ENCODE measurements at places on chromosomes 16 and 17.

- no peak for DNase-seq
Measured at GRCh38 chr17:43573579-43574321, 27.6 kb upstream of the ETV4 start.

GRCh38 chr17:15482476-15482875 lies 15.1 kb upstream of the CDRT4 start:
- DNase-seq = no peak

- peak; percentile 76 for DNase-seq
Measured at GRCh38 chr17:70168977-70169708, at the start of gene KCNJ2. Gene KCNJ2, plus strand, starts transcription at chr17:70169532. Its CDS starts 5,508 bp downstream, at chr17:70175040.

DNA sequence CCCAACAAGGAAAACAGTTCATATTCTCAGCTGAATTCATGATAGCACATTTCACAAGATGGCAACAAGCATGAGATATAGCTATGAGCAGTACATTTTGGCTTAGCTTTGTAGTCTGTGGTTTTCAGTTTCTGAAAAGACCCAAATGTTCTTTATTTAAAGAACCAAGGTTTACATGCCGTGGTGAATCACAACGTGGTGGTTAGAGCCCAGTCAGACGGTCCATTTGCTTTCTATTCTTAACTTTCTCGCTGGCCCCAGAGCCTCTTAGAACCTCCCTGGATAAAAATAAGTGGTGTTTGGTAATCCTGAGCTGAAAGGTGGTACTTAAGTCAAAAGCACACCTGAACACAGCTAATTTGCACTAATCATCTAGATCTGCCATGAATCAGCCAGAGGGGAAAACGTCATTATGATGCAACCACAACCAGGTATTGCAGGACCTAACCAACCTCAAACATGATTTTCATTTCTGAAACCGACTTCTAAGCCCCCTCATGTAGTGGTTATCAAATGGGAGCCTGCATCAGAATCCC lies 18.6 kb upstream of the HAPSTR1 start:
- DNase-seq = peak; percentile 91

DNA sequence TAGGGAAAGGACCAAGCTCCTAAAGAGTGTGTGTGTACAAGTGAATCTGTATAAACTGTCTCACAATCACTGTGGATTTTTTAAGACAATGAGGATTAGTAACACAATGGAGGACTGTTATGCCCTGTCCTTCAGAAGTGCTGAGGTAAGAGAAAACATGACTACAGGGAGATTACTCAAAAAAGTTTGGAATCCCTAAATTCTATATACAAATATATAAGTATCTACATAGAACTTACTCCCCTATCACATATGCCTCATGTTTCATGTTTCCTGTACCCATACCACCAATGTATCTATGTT lies 81.9 kb downstream of the STH start:
- DNase-seq = no peak

DNA sequence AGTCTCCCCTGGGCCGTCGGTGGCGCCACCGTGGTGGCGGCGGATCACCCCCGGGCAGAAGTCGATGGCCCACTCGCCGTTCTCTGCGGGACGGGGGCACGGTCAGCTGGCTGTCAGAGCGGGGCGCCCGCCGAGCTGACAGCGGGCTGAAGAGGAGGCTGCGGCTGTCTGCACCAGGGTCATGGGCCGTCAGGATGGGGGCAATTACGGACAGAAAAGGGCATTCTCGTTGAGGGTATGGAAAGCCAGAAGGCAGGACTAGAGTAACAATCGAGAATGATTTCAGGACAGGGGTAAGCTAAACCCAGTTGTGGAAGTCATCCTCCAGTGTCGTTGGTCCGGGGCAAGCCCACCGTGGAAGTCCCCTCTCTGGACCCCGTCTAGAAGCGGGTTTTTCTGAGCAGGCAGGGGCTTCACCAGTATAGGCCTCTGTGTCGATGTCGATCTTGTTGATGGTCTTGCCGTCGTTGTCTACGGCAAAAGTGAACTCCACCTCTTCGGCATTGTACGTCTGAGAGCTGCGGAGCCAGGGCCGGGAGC lies 1.7 kb downstream of the CHRNE start:
- no peak for DNase-seq

GRCh38 chr16:10600782-10601443 lies 20.5 kb upstream of the EMP2 start:
- peak; percentile 81 for DNase-seq

DNA sequence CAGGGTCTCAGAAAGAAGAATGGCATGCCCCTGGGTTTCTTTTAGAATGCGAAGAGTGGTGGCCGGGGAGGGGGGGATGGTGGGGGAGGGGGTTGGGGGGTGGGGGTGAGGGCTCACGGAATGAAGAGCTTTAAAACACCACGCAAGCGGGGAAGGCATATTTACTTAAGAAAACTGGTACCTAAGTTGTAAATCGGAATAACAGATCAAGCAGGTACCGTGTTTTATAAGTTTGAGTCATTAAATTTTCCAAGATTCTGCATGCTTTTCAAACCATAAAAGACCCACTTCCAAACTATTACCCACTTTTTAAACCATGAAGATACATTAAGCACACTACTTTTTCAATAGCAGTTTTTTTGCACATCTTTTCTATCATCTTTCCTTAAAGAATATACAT lies 130.2 kb downstream of the STX8 start:
- DNase-seq = no peak

GRCh38 chr17:81365148-81365600 lies 30.1 kb upstream of the BAHCC1 start:
- peak; percentile 47 for DNase-seq

DNA sequence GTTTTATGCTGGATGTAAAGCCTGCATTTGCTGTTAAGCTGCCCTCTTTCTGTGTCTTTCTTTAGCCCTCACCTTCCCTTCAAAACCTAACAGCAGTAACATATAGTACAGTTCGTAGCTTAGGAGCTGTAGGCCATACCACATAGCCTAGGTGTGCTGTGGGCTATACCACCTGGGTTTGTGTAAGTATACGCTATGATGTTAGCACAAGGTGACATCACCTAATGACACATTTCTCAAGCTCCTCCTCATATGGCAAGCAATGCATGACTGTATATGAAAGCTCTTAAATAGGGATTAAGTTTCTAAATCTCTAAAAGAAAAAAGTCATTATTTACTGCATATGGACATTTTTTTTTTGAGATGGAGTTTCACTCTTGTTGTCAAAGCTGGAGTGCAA lies 57.8 kb upstream of the TMEM97 start:
- DNase-seq = no peak

DNA sequence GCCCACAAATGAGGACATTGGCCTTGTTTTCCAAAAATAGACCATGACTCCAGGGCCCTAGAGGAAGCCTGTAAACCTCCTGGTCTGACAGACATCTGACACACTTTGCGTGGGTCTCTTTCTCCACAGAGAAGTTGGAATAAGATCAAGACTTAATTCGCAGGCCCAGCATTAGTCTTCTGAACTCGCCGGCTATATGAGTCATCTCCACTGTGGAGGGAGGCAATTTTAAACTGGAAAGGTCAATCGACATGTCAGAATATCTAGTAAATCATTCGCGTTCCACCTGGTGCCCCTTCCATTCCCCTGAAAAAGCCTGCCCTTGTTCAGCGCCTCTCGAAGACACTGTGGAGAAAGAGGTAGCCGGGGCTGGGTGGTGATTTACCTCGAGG lies 140.1 kb downstream of the CLEC16A start:
- peak; percentile 63 for DNase-seq

DNA sequence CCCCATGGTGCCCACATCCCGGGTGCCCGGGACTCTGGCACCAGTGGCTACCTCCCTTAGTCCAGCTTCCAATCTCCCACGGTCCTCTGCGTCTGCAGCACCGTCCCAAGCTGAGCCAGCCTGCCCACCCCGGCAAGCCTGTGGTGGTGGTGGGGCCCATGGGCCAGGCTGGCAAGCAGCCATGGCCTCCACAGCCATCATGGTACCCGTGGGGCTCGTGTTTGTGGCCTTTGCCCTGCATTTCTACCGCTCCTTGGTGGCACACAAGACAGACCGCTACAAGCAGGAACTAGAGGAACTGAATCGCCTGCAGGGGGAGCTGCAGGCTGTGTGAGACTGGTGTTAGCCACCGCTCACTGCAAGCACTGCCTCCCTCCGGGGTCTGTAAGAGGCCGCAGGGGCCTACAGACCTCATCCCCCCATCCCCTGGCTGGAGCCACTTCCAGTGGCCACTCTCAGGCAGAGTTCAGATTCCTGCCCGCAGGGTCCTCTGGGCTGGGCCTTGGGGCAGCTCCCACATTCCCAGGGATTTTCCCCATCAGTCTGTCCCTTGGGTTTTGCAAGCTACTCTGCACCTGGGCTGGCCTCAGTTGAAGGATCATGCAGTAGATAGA lies 3.9 kb upstream of the SETD1A start:
- DNase-seq = peak; percentile 67

- no peak for DNase-seq
Measured at GRCh38 chr16:69852815-69853214, 90.7 kb downstream of the WWP2 start.

- DNase-seq = no peak
Measured at GRCh38 chr17:57391076-57391825, 134.9 kb downstream of the MSI2 start.

- no peak for DNase-seq
Measured at GRCh38 chr17:48471817-48472410, 41.9 kb upstream of the SKAP1 start.

DNA sequence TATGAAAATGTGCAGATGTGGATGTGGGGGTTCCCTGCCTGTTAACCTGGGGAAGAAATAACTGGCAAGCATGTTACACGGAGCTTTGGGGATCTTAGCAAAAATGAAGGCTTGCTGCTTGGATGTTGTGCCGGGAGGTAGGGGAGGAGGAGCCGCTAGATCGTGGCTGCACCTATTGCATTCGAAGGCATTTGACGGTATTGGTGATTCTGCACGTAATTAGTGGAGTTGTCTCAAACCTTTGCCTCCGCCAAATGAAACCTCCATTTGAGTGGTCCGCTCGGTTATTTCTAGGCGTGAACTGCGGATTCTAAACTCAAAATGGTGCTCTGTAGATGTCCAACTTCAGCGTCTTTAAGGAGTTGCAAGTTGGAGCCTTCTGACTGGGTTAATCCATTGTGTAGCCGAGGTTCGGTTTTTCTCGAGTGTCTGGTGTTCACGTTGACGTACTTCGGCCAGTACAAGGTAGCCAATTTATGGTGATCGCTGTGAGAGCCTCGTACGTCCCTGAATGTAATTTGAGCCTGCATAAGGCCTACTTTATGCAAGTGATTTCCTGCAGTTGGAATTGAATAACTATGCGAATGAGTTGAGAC lies 1.5 kb downstream of the TNRC6C start:
- DNase-seq = no peak

GRCh38 chr17:2705888-2706795 lies 5.4 kb downstream of the CLUH start:
- no peak for DNase-seq

DNA sequence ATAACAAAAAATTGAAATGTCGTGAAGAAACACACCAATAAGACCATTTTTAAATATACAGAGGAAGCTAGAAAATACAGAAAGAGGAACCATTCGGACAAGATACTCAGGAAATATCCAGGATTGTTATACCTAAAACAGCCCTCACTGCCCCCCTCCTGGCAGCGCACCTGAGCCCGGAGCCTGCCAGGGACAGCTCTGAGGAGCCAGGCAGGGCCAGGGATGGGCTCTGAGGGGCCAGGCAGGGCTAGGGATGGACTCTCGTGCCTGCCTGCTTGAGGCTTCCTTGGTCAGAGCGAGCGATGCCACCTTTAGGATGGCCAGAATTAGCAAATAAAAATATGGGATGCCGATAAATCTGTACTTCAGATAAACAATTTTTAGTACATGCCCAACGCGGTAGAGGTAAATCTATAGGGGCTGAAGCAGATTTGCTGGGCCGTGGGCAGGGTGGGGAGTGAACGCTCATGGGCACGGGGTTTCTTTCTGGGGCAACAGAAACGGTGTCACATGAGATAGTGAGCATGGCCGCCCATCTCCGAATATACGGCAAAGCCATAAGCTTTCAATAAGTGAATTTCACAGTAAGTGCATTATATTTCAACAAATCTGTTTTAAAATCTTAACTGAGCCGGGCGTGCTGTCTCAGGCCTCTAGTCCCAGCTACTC lies 18.2 kb upstream of the CSNK1D start:
- no peak for DNase-seq

DNA sequence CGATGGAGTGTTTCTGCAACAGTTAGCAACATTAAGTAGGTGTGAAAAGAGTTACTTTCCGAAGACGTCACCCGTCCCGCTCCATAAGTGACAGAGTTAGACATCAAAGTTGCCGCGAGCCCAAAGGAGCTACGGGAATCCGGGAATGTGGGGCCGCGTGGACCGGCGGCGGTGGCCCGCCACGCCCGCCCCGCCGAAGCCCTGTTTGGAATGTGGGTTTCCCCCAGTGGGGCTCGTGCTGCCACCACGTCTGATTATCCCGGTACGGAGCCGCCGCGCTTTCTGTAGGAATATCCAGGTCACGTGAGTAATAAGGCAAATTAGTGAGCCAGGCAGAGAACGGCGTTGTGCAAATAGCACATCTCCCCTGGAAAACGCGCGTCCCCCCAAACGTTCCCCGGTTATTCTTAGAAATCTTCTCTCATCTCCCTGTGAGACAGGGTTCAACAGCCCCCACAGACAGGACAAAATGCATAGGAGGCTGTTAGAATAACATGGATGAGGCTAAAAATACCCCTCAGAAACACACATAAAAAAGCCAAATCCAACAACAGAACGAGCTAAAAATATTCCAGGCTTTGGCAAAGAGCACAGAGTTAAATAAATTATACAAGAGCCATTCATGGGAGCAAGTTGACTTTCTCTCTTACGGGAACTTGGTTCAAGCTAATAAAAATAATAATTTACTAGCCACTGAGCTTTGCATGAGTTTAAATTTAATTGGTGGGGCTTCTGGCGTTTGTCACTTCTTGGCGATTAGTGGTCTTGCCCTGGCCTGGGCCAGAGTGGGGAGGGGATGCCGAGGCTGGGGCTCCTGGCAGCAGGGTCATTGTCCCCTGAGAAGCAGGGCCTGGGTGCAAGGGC lies 8.6 kb downstream of the BAHCC1 start:
- peak; percentile 55 for DNase-seq

GRCh38 chr17:60840456-60840855 lies 162.8 kb downstream of the BCAS3 start:
- DNase-seq = no peak

DNA sequence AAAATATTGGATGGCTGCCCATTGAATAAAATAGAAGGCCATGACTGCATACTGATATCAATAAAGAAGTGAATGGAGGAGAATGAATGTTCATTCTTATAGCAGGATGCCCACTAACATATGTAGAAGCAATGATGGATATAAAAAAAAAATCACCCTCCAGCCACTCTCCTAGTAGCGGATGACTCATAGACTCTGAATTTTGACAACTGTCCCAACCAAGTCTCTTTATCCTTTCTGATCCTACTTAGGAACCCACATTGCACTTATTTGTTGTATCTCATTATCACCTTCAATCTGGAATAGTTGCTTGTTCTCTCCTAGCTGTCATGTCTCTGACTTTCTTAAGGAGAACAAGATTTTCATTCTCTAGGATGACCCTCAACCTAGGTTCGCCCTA lies 429.9 kb downstream of the HS3ST3B1 start:
- no peak for DNase-seq

DNA sequence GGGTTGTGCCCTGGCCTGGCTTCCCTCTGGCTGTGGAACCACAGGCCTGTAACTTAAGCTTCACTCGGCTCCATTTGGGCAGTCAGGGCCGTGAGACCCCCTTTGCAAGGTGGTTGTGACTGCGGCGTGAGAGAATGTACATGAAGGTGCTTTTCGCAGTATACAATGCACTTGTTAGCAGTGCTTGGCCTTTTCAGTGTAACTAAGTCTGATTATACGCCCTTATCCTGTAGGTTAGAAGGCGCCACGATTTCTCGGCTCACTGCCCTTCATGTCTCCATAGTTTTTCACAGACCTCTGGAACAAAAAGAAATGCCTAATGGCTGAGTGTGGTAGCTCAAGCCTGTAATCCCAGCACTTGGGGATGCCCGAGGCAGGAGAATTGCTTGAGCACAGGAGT lies 13.3 kb downstream of the SAP30BP start:
- DNase-seq = no peak

All from AG10803 (cell line).